Effector memory CD8-positive, alpha-beta T cell (primary cell): ENCODE measurements at places on chromosomes 3 and 15.

DNA sequence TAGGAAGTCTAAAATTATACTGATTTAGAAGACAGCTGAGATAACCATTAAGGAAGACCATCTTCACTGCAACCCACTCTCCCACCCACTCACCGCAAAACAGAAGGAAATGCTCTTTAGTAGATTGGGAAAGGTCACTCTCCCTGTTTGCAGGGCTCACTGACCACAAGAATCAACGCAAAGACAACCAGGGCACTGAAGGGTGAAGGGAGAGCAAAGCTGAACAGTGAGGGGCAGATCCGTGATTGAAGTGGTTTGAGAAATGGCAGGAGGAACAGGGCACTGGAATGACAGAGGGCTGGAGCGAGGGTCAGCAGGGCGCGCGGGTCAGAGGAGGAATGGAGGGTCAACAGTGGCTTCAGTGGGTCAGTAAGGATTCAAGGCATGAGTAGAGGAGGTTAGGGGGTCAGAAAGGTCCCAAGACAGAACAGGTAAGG is 520 bp downstream of the MESD start:
- DNase-seq = no peak

GRCh38 chr3:155771126-155771525 is 26.3 kb upstream of the PLCH1 start:
- no peak for DNase-seq

- DNase-seq = no peak
Measured at GRCh38 chr15:55552926-55553325, 35.2 kb downstream of the PYGO1 start.

DNA sequence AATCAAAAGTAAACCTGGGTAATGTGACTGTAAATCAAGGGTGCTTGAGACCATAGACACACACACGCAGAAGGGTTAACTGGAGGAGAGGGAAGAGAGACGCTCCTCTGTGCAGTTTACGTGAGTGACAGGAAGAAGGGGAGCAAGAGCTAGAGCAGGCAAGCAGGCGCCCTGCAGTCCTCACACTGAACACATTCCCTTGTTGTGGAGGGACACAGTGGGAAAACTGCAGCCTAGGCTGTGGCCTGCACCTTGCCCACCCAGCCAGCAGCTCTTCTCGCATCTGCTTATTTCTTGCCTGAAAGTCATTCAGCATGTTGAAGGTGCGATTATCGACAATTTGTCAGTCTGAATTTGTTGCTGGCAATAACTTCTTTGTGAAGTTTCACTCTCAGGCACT is 24.2 kb downstream of the SOX2 start:
- no peak for DNase-seq

DNA sequence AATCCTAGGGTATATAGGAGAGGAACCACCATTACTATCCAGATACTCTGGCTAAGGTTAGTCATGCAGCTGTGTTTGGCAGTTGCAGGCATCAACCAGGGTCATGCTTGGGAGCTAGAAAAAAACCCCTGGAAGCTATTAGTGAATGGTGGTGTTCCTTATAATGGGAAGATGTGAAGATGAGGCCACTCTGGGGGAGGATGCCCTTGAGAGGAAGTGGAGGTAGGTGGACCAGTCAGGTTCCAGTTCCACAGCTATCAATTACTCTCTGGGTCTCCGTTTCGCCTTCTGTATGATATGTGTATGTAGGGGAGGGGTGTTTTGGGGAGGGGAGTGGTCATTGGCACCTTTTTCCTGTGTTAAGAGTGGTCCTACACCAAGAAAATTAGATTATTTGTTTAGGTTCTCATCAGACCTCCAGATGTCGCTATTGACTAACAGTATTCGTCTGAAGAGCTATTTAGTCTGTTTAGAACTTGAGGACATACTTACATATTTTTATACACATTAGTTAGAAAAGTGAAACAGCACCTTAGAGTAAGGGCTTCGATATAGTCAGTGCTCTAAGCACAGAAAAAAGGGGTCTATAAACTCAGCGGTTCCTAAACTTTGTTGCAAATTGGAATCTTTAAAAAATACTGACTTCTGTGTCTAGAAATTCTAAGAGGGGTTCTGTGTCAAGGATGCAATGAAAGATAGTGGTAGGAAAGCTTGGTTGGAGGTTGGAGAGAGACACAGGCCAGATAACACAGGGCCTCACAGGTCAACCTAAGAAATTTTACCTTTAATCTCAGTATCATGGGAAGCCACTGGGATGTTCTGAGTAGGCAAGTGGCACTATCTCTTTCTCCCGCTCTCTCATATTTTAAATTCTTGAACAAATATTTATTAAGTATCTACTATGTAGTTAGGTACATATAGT is 9.1 kb upstream of the HPS3 start:
- peak; percentile 29 for DNase-seq

GRCh38 chr3:63979093-63979885 is 44.0 kb downstream of the PSMD6 start:
- DNase-seq = peak; percentile 32

DNA sequence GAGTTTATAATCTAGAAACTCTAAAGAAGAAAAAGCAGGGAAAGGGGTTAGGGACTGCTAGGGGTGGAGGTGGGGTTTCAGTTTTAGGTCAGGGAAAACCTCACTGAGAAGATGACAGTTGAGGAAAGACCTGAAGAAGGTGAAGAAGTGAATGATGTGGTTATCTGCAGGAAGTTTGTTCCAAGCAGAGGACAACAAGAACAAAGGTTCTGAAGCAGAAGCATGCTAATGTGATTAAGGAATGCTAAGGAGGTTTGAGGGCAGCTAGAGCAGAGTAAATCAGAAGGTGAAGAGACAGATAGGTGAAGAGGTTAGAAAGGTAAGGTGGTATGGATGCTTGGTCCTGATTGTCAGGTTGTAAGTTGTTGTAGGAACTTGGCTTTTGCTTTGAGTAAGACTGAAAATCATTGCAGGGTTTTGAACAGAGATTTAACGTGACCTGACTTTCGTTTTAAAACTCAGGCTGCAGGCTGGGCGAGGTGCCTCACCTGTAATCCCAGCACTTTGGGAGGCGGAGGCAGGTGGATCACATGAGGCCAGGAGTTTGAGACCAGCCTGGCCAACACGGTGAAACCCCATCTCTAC is 8.6 kb downstream of the OXSR1 start:
- no peak for DNase-seq

- no peak for DNase-seq
Measured at GRCh38 chr3:185929192-185930151, 8.3 kb downstream of the TRA2B start.

DNA sequence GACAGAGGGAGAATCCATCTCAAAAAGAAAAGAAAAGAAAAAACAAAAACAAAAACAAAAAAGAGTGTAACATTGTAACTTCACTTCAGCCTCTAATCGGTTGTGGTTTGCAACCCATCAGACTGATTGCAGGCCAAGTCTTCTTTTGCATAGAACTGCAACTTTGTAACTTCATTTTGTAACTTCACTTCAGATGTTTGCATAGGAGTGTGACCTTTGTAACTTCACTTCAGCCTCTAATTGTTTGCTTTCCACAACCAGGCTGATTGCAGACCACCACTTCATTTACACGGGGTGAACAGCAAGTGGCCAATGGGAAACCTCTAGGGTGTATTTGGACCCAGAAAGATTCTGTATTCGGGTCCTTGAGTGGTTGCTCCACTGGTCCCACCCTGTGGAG is 79.1 kb upstream of the CHMP2B start:
- DNase-seq = no peak
